ENCODE measurements at places on chromosomes 13 and 19.

DNA sequence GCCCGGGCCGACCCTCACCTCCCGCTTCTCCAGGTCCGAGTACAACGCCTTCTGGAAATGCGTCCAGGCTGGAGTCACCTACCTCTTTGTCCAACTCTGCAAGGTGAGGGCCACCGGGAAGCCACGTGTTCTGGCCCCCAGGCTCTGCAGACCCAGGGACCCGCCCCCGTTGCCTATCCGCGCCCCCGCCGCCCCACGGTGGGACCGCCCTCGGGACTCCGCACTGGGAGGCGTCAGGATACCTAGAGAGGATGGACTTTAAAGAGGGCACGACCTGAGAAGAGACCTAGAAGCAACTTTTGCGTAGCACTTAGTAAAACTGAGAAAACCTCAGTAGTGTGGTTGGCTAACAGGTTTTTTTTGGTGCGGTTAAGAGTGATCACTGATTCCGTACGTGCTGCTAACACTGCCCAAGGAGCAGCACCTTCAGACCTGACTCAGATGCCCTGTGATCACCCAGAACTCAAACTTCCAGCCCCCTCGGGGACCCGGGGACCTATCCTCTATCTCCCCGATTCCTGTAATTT is 492 bp downstream of the TMEM147 start:
- peak; percentile 49 for DNase-seq

- DNase-seq, result peak; percentile 50
Measured at GRCh38 chr13:73952648-73953047, 181.6 kb downstream of the KLF12 start.

- DNase-seq, result no peak
Measured at GRCh38 chr13:99267927-99268326, 9.7 kb upstream of the GPR18 start.

- DNase-seq, result peak; percentile 83
Measured at GRCh38 chr13:43331672-43332071, 308.3 kb downstream of the DNAJC15 start.

DNA sequence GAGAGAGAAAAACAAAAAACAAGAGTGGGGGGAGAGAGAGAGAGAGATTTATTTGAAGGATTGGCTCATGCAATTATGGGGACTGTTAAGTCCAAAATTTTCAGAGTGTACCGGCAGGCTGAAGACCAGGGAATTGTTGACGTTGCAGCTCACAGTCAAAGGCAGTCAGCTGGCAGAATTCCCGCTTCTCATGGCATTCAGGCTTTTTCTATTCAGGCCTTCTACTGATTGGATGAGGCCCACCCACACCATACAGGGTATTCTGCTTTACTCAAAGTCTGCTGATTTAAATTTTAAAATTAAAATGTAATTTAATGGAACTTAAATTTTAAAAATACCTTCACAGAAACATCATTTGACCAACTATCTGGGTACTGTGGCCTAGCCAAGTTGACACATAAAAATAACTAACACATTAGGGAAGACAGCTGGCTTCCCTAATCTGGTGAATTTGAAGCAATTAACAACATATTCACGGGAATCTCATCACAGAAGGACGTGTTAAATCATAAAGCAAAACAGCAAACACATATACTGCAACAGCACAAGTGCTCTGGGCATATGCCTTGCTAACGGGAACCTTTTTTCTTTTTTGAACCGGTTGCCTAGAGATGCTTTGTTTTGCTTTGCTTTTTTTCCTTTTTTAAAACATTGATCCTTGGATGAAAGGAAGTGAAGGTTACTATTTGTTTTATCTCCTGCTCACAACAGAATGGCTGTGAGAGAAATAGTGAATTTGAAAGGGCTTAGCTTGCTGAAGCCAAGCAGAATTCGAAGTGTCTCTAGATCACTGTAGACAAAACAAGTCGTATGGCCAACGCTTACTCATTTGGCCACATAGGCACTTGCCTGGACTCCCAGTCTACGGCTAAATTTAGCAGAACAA is 505.1 kb downstream of the IRS2 start:
- DNase-seq, result peak; percentile 26

GRCh38 chr13:28475916-28476725 is 18.8 kb downstream of the FLT1 start:
- peak; percentile 61 for DNase-seq

DNA sequence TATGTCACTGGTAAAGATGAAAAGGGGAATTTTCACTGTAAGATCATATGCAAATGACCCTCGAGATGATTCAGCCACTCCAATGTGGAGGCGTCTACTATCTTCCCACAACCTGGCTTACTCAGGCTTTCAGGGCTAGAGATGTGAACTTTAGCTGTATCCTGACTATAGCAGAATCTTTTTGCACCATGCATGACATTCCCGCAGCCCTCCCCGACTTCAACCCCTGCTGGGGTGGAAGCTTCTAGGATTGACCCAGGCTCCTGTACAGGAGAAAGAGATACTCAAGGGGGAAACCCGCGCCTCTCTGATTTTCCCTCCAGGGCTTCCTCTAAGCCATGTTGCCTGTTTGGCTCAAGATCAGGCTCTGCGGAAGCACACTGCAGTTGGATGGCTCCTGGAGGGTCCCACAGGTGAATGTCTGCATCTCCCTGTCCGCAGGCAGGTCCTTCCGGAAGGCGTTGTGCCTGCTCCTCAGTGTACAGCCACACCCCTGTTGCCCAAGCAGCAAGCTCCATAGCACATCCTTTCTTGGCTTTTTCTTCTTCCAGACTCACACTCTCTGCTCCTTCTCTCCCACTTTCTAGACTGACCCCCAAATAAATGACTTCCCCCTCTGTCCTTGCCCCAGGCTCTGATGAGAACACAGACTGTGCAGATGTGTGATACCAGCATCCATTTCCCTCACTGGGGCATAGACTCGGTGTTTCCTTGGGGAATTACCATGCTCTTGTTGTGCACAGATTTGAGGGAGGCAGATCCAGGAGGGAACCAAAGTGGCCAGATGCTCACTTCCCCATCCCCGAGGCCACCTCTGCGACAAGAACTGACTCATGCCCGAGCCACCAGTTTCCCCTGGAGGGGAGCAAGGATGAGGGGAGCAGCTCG is 29.1 kb upstream of the POP4 start:
- DNase-seq, result no peak

GRCh38 chr13:37479916-37480315 is 118.7 kb downstream of the POSTN start:
- no peak for DNase-seq

GRCh38 chr19:58123354-58123753 is 25.3 kb upstream of the ZSCAN18 start:
- no peak for DNase-seq

GRCh38 chr13:22287343-22287920 is 616.6 kb downstream of the FGF9 start:
- no peak for DNase-seq

GRCh38 chr19:44746946-44747738 is 1.4 kb upstream of the BCL3 start:
- peak; percentile 97 for DNase-seq

- DNase-seq, result no peak
Measured at GRCh38 chr19:2343289-2343982, 15.0 kb downstream of the SPPL2B start.

DNA sequence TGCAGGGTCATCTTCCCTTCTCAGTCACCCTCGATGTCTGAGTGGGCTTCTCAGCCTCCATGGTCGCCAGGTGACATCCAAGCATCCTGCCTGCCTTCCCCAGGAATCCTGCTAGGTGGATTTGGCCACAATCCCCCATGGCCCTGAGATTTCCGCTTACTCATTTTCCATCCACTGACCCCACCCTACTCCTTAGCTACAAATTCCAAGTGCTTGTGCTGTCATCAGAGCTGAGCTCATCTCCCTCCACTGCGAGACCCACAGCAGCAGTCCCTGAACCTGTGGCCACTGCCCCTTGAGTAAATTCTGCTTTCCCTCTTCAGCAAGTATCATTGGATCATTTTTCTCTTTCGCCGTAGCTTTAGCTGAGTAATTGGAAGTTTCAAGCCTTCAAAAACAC is 90.5 kb upstream of the ANKRD10 start:
- peak; percentile 10 for DNase-seq

- no peak for DNase-seq
Measured at GRCh38 chr19:42048992-42049391, 21.0 kb downstream of the GRIK5 start.

- no peak for DNase-seq
Measured at GRCh38 chr19:13121551-13122274, 3.6 kb downstream of the NACC1 start.

DNA sequence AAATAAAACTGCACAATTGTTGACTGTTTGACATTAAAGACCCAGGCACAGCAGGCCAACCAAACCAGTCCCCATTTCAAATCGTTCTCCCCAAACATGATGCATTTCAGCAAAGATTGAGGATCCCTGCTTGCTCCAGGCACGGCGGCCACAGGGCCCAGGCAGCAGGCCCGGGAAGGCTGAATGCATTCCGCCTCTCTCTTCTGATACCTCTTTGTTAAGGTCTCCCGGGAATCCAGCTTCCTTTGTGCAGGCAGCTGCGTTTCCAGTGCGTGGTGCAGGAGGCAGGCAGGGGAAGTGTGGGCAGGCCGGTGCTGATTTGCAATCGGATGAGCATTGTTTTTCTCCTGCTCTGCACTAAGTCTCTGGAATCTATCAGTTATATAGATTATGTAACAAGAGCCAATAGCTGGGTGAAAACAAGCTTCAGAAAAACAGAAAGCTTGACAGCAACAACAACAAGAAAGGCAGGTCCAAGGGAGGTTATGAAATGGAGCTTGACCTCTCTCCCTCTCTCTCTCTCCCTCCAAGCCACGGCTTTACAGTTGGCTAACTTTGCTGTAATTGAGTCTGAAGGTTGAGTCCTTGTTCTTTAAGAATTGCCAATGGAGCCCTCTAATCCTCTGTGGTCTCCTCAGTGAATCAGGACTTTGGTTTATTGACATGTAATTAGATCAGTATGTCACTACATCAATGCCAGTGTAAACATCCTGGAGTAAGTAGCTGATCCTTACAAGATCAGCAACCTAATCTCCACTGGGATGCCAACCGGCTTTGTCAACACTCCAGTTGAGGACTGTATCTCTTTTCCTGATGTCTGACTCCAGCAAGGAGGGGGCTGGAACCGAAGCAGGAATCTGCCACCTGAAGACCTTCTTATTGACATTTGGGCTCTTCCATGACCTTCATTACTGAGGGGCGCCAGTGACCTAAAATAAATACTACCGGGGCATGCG is 338.0 kb downstream of the TEX29 start:
- DNase-seq, result peak; percentile 11
